ENCODE measurements at places on chromosomes 3 and 15. TPM values are rescaled to one million over a fixed set of nuclear protein-coding genes. Genes with fewer than 3 reads are reported as not detected.

The COPG1 gene
- total RNA-seq: 138 TPM

The TMEM40 gene
- total RNA-seq: not detected

The UTS2B gene
- 0.28 TPM for total RNA-seq

The RYR3 gene
- 0.69 TPM for total RNA-seq

The SKIL gene
- 165 TPM for total RNA-seq

The MAN2C1 gene
- total RNA-seq: 118 TPM

The GOLGA6B gene
- total RNA-seq: 2.5 TPM

The CPLX3 gene
- total RNA-seq: not detected

All from H7 (cell line).